Activated naive CD8-positive, alpha-beta T cell treated with anti-CD3 and anti-CD28 coated beads, Interleukin-2, amount 10 ng/mL, durations not matched to agents 7 days and 5 days (primary cell): ENCODE measurements at places on chromosomes 1 and 21.

GRCh38 chr1:201226859-201227488, 36.4 kb downstream of the IGFN1 start:
- H3K4me3 ChIP-seq: no peak overlapping the region
- no peaks in the 10 kb centered on the region for H3K4me1 ChIP-seq
- peaks cover 9% of the 10 kb centered on the region for H3K27me3 ChIP-seq
- H3K36me3 ChIP-seq: no peaks in the 10 kb centered on the region
- no peak overlapping the region for H3K27ac ChIP-seq
- DNase-seq: no peak

GRCh38 chr21:35351434-35351833, 302.3 kb upstream of the RUNX1 start:
- no peak overlapping the region for H3K4me3 ChIP-seq
- H3K27ac ChIP-seq: no peak overlapping the region
- peaks cover 8% of the 10 kb centered on the region for H3K27me3 ChIP-seq
- no peaks in the 10 kb centered on the region for H3K36me3 ChIP-seq

GRCh38 chr1:114455102-114455785, 55.8 kb downstream of the TRIM33 start:
- H3K27ac ChIP-seq: no peak overlapping the region
- peaks cover 10% of the 10 kb centered on the region for H3K4me1 ChIP-seq
- DNase-seq: no peak
- H3K36me3 ChIP-seq: peaks cover 61% of the 10 kb centered on the region

GRCh38 chr1:198598796-198599321, 40.0 kb upstream of the PTPRC start:
- H3K27ac ChIP-seq: peak overlapping the region; percentile 76
- H3K4me3 ChIP-seq: no peak overlapping the region
- no peaks in the 10 kb centered on the region for H3K27me3 ChIP-seq
- H3K4me1 ChIP-seq: peaks cover 57% of the 10 kb centered on the region
- H3K36me3 ChIP-seq: peaks cover 49% of the 10 kb centered on the region
- DNase-seq: no peak

DNA sequence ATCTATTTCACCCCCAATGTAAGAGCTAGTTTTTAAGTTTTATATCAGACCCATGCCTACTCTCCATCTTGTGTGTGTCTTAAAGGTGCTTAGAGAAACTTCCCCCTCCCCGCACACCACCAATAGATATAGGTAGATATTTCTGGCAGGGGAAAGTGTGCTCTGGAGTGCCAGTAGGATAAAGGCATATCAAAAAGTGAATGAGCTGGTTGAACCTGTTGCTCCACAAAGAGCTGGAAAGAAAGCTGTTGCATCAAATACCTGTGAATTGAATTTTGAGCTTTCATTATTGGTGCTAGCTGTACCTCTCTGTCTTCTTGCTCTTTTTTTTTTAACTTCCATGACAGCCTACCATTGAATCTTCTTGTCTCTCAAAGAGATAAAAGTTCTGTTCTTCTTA, 32.8 kb downstream of the ARID1A start:
- H3K4me1 ChIP-seq: peaks cover 53% of the 10 kb centered on the region
- H3K27ac ChIP-seq: no peak overlapping the region
- no peaks in the 10 kb centered on the region for H3K27me3 ChIP-seq
- H3K36me3 ChIP-seq: peaks cover 31% of the 10 kb centered on the region
- no peak for DNase-seq
